ENCODE measurements at places on chromosomes 13 and 19. TPM values are rescaled to one million over a fixed set of nuclear protein-coding genes. Genes with fewer than 3 reads are reported as not detected.

DNA sequence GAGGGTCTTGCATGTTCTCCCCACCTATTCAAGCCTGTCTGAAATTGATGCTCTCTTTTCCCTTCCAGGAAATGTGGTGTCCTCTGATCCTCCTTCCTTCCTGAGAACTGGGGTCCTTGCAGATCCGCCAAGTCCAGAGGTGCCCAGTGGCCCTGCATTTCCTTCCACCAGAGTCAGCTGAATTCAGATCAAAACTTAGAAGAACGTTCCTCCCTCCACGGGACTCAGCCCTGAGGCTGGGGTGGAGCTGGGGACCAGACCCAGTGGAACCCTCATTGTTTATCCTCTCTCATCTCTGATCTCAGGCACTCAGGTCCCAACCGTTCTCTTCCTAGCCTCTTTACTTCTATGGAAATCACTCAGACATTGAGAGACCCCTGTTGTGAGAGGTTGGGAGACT is 477.3 kb downstream of the TSHZ3 start:
- no peak for DNase-seq

GRCh38 chr13:33272531-33273124 is 12.9 kb downstream of the STARD13 start:
- no peak for DNase-seq

KLK3 gene
- not detected for total RNA-seq

DNA sequence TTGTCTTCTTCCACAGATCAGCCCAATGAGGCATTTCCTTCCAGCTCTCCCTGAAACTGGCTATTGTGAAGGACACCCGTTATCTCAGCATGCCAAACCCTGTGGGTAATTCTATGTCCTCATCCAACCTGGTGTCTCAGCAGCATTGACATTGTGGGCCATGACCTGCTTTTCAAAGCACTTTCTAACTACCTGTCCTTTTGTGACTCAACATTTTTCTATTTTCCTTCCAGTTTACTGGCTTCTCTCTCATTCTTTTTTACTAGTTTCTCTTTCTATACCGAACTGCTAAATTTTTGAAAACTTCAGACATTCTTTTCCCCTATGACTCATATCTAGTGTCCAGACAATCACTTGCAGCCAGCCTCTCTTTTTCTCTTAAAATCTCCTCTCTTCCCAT is 136.4 kb upstream of the HTR2A start:
- DNase-seq = no peak

DNA sequence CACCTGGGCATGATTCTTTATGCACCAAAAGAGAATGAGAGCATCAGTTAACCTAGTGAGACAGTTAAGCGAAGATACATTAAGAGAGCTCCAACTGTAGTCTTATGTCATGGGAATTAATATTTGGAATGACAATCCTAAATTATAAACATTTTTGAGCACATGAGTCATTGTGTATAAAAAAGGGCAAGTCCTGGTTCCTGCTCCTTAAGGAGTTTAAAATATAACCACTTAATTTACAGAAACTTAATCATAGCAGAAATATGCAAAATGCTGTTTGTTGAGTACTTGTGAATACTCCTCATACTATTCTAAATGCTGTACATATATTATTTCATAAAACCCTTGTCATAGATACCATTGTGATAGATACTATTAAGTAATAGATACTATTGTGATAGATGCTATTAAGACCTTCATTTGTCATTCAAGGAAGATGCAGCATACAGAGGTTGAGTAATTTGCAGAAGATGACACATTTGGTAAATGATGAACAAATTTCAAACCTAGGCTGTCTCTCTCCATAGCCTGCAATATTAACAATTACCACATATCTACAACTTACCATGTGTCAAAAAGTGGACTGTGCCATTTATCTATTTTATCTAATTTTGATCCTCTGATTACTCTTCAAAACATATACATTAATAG is 301.0 kb downstream of the TBC1D4 start:
- DNase-seq = no peak

- no peak for DNase-seq
Measured at GRCh38 chr19:51094696-51095279, 12.1 kb upstream of the KLK14 start.
